ENCODE measurements at places on chromosomes 4 and X. TPM values are rescaled to one million over a fixed set of nuclear protein-coding genes. Genes with fewer than 3 reads are reported as not detected.

DNA sequence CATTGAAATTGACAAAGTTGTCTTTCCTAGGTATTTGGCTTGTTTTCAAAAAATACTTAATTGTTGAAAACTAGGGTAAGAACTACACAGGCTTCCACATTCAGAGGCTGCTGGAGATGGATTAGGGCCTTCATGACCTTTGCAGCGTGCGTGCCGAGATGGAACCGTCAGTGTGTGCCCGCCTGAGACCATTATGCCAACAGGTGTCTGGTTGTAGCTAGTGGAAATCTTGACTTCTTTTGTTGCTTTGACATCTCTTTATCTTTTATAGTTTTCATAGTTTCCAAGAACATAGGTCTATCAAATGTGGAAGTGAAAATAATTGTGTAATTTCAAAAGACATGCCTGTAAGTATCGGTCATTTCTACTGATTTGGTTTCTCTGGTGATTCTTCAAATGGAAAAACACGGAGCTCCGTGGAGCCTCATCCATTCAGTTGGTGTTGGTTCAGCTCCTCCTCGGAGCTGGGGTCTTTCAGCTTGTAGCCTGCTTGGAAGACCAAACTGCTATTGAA is 38.9 kb upstream of the CLCN4 start:
- DNase-seq, result no peak

- no peak for DNase-seq
These were observed 4.2 kb downstream of the LETM1 start for GRCh38 chr4:1851575-1852410.

- DNase-seq, result no peak
These were observed 89.0 kb upstream of the LIMCH1 start for GRCh38 chr4:41448934-41449333.

DNA sequence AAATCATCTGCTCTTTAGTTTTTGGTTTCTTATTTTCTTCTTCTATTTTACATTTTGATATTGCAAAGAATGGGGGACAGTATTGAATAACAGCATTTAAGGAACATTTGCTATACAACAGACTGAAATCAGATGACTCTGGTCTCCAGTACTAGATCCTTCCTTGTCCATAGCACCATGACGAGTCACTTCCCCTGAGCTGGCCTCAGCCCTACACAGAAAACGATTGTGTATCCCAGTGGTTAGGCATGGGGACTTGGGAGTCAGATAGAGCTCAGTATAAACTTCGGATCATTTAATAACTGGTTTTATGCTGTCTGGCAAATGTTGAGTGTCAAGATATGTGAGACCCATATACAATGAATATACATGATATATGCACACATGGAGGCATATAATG is 44.7 kb upstream of the BEX4 start:
- no peak for DNase-seq

DNA sequence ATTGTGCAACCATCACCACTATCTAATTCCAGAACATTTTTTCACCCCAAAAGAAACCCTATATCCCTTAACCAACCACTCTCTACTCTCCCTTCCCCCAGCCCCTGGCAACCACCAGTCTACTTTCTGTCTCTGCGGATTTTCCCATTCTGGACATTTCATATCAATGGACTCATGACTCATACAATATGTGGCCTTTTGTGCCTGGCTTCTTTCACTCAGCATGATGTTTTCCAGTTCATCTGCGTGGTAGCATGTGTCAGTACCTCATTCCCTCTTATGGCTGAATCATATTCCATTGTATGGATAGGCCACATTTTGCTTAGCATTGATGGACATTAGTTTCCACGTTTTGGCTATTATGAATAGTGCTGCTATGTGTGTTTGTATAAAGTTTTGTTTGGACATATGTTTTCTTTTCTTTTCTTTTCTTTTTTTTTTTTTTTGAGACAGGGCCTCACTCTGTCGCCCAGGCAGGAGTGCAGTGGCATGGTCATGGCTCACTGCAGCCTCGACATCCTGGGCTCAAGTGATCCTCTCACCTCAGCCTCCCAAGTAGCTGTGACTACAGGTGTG is 335.4 kb downstream of the BCOR start:
- no peak for DNase-seq

- no peak for DNase-seq
These were observed 80.8 kb upstream of the IQCM start for GRCh38 chr4:149896432-149896831.

GRCh38 chr4:146647615-146648460 is 9.1 kb downstream of the POU4F2 start:
- DNase-seq, result no peak

GRCh38 chr4:149404143-149404542 is 411.5 kb downstream of the IQCM start:
- no peak for DNase-seq

GRCh38 chrX:15864023-15864422 is 9.4 kb upstream of the AP1S2 start:
- no peak for DNase-seq

GRCh38 chrX:830532-830931 is 199.9 kb downstream of the SHOX start:
- DNase-seq, result no peak

DNA sequence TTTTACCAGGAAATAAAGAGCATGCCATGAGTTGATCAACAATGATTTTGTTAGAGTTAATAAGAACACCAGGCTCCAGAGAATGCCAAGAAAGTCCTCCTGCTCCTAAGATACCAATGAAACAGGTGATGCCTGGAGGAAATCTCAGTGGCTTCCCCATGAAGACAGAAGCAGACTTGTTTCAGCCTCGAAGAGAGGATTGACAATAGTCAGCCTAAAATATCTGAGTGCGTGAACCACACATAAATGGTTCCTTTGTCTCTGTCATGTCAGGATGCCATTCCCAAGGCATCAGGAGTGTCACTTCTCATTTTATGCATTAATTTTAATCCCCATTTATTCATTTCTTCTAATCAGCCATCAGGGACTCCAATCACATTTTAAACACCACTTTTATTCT is 69.6 kb downstream of the PHOX2B start:
- no peak for DNase-seq

DNA sequence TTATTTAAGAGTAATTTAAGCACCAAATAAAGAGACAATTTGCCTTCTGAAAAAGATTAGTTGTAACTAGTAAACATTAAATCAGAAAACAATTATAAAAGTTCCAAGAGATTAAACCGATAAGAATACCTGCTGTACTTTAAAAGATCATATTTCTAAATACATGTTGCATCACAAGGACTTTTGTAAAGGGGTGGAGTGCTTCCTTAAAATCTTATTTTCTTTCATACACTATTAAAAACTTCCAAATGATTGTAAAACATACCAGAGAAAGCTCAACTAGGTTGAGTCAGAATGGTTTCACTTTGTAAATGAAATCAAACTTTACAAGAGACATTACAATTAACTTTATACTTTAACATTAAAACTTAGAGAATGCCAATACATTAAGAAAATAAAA is 41.8 kb downstream of the ACSL4 start:
- DNase-seq, result no peak

RIPPLY1 gene
- not detected for total RNA-seq

VEGFC gene
- total RNA-seq, result 14.0 TPM

ADGRL3 gene
- 3.7 TPM for total RNA-seq

TASL gene
- 3.3 TPM for total RNA-seq

BEX3 gene
- 68.5 TPM for total RNA-seq

Measured in omental fat pad (tissue), 4 donors.